ENCODE measurements at places on chromosomes 3 and 15.

DNA sequence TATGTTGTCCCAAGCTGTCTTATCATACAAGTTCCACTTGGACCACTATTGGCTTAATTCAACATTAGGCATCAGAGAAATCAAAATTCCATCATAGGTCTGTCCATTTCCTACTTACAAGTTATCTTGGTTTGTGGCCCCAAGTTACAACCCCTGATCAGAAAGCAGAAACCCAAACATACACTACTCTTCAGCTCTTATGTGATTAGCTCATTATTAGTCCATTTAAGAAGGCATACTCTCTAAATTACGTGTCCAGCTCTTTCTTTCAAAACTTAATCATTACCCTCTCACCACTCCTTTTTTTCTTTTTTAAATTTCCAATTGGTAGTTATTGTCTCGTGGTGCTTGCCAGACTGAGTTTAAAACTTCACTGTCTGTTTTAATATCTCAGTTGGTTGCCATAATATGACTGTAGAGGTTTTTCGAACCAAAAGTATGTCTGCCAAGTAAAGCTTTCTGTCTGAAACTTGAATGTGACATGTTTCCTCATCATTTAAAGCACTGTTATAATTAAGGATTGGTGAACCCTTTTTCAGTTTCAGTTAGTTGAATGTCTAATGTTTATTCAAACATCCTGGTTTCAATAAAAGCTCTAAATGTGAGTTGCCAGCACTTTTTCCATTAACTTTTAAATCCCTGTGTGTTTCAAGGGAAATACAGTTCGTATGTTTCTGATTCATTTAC is 150.3 kb downstream of the SAMMSON start:
- DNase-seq, result no peak

- DNase-seq, result no peak
These were observed 49.3 kb downstream of the GRIP2 start for GRCh38 chr3:14490831-14491230.

GRCh38 chr3:73637042-73637441 is 12.3 kb upstream of the PDZRN3 start:
- DNase-seq, result no peak

GRCh38 chr15:85759376-85759775 is 35.3 kb downstream of the KLHL25 start:
- DNase-seq, result no peak

DNA sequence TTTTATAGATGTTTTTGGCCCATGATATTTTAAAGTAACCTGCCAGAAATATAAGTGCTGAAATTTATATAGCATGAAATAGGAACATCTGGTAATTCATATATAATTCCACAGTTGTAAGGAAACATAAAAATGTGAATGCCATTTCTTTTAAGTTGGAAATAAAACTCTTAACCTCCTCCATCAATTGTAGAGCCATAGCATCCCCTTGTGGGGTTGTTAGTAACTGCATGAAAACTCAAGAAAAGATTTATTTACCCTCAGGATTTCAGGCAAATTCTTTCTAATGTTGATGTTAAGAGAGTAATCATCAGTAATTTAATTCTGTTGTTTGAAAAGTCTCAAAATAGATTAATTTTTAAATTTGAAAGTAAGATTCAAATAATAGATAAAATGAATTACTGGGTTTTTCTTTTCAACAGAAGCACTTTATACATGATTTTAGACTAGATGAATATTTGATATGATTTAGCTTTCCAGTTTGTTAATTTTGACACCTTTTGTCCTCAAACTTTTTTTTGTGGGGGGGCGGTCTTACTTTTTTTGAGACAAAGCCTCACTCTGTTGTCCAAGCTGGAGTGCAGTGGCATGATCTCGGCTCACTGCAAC is 74.7 kb downstream of the RASA2 start:
- DNase-seq, result peak; percentile 15

GRCh38 chr3:180188512-180189309 is 152.0 kb upstream of the PEX5L start:
- no peak for DNase-seq

GRCh38 chr3:57116501-57116900 is 48.7 kb downstream of the IL17RD start:
- DNase-seq, result no peak

DNA sequence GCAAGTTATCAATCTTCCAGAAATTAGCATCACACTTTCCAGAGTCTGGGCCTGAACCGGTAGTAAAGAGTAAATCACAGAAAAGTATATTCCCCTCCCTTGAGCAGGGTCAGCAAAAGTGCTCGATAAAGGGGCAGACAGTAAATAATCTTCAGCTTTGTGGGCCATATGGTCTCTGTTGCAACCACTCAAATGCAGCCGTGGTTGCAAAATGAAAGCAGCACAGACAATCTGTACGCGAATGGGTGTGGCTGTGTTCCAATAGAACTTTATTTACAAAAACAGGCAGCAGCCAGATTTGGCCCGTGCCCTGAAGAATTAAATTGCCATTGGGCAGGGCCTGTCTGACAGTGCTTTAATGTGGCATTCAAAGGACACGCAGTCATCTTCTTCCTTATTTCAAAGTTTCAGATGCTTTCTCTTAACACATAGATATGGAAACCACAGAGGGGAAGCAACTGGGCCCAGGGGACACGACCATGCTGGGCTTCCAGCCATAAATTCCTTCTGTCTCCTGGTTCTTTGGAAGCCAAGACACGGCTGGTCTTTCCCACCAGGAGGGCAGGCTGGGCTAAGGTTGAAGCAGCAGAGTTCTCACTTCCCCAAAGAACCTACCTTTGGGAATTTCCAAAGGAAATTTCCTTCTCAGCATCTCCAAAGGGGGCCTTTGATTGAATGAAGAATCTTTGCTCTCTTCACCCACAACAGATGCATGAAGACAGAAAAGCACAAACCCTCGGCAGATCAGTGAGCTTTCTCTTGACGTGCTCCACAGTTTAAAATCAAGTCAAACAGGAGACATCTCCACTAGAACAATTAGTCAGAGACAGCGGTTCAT is 489.8 kb upstream of the PROK2 start:
- no peak for DNase-seq

DNA sequence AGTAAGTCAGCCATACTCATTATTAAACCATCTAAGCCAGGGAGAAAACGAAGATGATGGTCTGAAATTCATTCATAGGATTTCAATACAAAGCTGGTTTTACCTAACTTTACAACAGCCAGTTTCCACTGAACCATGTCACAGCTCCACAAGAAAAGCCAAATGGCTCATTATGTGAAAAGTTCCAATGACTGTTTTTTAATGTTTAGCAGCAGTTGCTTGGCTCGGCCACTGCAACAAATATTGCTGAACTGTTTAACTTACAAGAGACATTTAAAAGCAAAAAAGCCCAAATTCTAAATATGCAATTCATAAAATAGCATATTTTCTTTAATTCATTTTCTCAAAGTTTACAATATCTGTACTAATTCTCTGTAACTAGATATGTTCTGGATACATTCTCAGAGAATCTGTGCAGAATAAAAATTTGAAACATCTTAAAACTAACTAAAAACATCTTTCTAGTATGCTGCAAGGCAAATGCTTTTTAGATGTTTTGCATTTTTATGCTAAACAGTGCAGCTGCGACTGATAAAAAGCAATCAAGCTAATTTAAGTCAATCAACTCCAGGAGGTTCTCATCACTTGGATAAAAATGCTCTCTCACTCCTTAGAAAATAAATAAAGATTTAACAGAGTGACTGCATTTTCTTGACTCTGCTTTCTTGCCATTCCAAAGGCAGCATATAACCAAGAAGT is 356.5 kb downstream of the ERC2 start:
- DNase-seq, result no peak

GRCh38 chr3:40850861-40851260 is 326.1 kb downstream of the ZNF621 start:
- no peak for DNase-seq

DNA sequence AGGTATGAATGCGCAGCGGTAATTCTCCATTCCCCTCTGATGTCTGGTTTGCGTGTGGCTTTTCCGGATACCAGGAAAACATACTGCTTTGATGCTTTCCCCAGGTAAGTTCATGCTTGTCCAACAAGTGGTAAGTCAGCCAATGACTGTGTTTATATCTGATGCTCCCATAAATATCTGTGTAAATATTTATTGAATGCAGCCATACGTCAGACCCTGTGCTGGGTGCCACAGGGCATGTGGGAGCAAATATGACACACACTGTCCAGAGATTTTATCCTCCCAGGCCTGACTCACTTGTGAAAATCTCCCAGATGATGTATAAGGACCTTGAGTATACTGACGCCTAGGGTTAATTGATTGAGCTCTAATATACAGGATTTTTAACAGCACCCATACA is 29.6 kb upstream of the CEMIP start:
- no peak for DNase-seq

GRCh38 chr3:76615719-76616118 is 424.2 kb upstream of the ROBO2 start:
- no peak for DNase-seq

- DNase-seq, result peak; percentile 97
These were observed at the start of gene SENP2 for GRCh38 chr3:185585859-185586685. Gene SENP2 (plus strand): TSS chr3:185586295. CDS start chr3:185586414, 119 bp downstream.

DNA sequence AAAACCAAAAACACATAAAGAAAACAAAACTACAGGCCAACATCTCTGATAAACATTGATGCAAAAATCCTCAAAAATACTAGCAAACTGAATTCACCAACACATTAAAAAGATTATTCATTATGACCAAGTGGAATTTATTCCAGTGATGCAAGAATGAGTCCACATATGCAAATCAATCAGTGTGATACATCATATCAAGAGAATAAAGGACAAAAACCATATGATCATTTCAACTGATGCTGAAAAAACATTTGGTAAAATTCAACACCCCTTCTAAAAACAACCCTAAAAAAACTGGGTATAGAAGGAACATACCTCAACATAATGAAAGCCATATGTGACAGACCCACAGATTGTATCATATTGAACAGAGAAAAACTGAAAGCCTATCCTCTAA is 265.6 kb upstream of the DCBLD2 start:
- DNase-seq, result no peak

GRCh38 chr3:15513810-15514662 is 7.5 kb downstream of the COLQ start:
- no peak for DNase-seq
